Umbilical cord (tissue), 2 donors: ENCODE measurements at places on chromosomes 16 and 17. TPM values are rescaled to one million over a fixed set of nuclear protein-coding genes. Genes with fewer than 3 reads are reported as not detected.
A peak's percentile ranks its signal among the peaks of the same experiment; 100 is the strongest.

The ZNF287 gene
- total RNA-seq: 12.8 TPM

The ATAD5 gene
- total RNA-seq: 5.8 TPM

The NHLRC4 gene
- 0.48 TPM for total RNA-seq

The ST6GALNAC1 gene
- total RNA-seq: not detected

The HOXB6 gene
- not detected for total RNA-seq

The TNFRSF13B gene
- total RNA-seq: not detected

The RAP1GAP2 gene
- total RNA-seq: 16.6 TPM

The C16orf86 gene
- total RNA-seq: 1.7 TPM

The MYL11 gene
- not detected for total RNA-seq

The PRAC1 gene
- not detected for total RNA-seq

The CDH1 gene
- 15.9 TPM for total RNA-seq

The TTLL6 gene
- not detected for total RNA-seq

The BPTF gene
- 77.3 TPM for total RNA-seq

The NRN1L gene
- not detected for total RNA-seq

The NPW gene
- not detected for total RNA-seq

The PHOSPHO1 gene
- total RNA-seq: 8.2 TPM

The PMFBP1 gene
- total RNA-seq: 0.96 TPM

GRCh38 chr17:40565769-40566409 is 617 bp upstream of the CCR7 start:
- no peak for DNase-seq

- no peak for DNase-seq
Measured at GRCh38 chr17:52105591-52105990, 52.9 kb downstream of the CA10 start.

DNA sequence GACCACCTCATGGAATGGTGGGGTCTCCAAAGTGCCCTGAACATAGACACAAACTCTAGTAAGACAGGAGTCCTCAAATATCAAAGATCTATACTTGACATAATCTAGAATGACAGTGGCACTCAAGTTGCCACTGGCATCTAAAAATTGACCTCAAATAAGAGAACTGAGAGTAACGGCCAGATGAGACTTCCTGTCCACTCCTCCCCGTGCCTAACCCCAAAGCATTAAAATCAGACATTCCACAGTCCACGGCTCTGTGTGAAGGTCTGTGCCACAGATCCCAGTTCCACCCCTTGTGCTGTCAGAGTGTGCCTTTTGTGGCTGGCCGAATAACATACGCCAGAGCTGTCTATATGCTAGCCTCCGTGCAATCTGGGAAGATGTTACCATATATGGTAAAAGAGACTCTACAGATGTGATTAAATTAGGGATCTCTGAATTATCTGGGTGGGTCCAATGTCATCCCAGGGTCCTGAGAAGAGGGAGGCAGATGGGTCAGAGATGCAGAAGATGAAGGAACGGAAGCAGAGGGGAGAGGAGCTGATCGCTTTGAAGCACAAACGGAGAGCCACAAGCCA is 21.0 kb upstream of the EVPL start:
- no peak for DNase-seq

DNA sequence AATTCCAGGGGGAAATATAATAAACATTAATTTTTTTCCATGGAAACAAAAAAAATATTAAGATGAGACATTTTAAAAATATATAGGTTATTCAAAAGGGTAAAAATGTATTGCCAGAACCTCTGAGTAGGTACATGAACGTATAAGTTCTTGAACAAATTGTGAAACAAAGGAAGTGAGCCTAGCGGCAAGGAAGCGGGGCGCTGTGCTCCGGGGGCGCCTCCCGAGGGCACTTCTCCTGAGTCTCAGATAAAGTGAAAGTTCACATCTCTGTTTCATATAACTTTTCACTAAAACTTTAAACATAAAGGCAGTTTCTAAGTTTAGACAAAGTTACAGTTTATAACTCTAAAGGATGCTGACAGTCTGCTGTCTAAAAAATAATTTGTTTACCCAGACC is 52.3 kb downstream of the TNRC6C start:
- no peak for DNase-seq

- DNase-seq: peak; percentile 95
Measured at GRCh38 chr17:43760254-43760852, 1.8 kb upstream of the SOST start.

- DNase-seq: no peak
Measured at GRCh38 chr16:11057711-11058345, 113.5 kb downstream of the CLEC16A start.

- DNase-seq: peak; percentile 48
Measured at GRCh38 chr16:15856901-15857698, at the start of gene MYH11. TSS of gene MYH11 (minus strand) at chr16:15857028. CDS start at chr16:15838252, 18,776 bp downstream.

DNA sequence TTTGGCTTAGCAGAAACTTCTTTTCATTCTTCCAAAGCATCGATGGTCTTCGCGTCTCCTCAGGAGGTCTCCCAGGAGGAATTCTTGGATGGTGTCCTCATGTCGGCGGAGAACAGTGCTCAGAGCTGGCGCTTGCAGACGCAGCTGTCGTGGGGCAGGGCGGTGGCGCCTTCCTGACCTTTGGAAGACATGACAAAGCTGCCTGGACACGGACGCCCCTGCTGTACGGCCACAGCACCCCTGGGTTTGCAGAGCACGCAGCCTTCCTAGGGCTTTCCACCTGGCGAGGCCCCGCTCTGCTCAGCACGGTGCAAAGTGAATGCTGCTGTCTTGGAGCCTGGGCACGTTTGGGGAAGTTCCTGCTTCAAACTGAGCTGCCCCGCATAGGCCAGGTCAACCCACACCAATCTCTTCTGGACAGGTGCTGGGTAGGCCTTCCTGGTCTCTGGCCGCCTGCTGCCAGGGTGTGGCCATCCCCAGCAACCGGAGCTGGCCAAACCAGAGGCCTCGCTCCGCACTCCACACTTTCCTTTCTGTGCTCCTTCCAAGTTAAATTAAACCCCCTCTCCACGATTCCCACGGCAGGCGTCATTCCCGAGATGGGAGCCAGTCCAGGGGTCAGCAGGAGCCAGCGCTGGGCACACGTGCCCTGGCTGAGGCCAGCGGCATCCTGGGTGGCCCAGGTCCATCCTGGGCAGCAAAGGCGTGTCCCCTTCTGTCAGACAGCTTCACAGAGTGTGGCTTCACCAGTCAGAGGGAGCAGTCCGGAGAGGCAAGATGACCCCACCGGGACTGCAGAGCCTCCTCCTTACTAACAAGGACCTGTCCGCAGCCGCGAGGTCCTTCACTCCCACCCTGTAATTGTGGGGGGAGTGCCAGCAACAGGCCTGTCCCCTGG is 15.0 kb upstream of the KREMEN2 start:
- no peak for DNase-seq

DNA sequence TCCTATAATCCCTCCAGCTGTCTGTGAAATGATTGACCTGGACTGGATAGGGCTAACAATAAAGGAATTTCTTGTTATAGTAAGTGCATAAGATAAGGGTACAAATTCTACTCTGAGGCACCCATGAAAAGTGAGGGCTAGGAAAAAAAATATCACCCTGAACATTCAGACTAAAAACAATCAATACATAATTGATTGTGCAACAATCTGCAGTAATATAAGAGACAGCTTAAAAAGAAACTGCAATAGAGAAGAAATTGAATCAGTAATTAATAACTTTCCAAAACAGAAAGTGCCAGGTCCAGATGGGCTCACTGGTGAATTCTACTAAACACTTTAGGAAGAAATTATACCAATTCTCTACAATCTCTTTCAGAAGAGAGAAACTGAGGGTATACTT is 44.2 kb upstream of the CREBBP start:
- no peak for DNase-seq

GRCh38 chr17:64599187-64599676 is 62.9 kb downstream of the SMURF2 start:
- no peak for DNase-seq

GRCh38 chr17:65799869-65800268 is 238.4 kb upstream of the AXIN2 start:
- DNase-seq: no peak

GRCh38 chr16:11472851-11473250 is 113.9 kb downstream of the LITAF start:
- DNase-seq: no peak

DNA sequence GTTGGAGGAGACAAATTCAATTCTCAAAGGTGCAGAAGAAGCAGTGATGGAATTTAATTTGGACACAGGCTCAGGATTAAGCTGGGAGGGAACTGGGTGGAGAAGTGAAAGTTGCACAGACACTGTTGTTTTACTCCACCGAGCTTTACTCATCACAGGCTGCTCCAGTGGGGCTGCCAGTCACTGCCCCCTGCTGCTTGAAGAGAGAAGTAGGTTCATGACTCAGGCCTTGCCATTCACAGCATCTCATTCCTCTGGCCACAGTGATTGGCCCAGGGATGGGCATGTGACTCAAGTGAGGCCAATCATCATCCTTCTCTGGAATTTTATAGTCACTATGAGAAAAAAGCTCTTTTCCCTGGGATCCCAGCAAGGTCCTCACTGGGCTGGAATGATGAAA is 11.8 kb downstream of the GNAO1 start:
- DNase-seq: no peak

DNA sequence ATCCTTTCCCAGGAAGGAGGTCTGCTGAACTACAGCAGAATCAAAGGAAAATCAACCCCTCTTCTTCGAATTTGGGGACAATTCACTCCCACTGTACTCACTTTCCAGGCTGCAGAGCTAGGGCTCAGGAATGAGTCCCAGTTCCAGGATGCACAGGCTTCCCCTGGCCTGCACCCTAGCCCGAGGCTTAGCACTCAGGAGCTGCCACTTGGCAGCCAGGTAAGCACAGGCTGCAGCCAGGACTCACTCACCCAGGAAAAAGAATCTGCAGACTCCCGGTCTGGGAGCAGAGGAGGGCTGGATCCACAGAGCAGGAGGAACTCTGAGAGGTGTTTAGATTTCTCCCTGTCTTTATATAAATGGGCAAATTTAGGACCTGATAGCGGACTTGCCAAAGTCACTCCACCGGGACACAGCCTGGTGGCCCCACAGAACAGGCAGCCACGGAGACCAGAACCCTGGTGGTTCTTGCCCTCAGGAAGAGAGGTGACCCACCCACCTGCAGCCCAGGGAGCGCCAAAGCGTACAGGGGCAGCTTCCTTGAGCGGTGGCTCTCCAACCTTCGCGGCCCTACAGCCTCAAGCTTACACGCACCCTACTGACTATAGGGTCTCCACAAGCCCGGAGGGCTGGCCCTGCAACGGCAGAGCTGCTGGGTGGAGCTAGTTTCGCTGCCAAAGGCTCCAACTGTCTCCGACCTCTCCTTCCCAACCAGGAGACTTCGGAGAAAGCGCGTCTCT is 4.8 kb downstream of the CBLN1 start:
- no peak for DNase-seq
